ENCODE measurements at places on chromosomes 3 and 15.

GRCh38 chr15:27741226-27741860 lies 357.8 kb downstream of the OCA2 start:
- DNase-seq: no peak

DNA sequence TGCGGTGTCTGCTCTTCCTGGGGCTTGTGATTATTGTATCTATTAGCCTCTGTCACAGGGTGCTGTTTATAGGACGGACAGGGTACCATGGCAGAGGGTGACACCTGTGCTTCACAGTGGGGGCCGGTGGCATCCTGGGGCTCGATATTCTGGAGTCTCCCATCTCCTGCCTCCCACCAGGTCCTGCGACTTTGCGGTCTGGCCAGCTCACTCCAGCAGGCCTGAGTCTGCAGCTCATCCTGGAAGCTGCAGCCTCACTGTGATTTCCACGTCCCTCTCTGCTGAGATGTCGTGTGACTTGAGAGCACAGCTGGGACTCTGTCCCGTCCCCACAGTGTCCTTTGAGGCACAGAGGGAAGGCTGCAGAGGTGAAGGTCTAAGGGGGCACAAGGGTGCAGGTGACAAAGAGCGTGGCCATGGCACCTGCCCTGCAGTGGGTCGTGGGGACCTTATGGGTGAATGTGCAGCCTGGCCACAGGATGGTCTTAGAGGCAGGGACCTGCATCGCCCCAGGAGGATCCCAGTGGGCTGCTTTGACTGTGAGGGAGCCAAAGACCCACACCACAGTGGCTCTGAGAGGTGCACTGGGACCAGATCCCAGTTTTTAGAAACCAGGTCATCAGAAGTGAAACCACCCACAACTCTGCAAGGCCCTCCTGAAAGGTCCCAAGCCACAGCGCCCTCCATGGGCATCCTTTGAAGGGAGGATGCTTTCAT lies 172.8 kb downstream of the KLF13 start:
- no peak for DNase-seq

GRCh38 chr3:170689296-170689829 lies 103.5 kb upstream of the SLC7A14 start:
- DNase-seq: peak; percentile 50

DNA sequence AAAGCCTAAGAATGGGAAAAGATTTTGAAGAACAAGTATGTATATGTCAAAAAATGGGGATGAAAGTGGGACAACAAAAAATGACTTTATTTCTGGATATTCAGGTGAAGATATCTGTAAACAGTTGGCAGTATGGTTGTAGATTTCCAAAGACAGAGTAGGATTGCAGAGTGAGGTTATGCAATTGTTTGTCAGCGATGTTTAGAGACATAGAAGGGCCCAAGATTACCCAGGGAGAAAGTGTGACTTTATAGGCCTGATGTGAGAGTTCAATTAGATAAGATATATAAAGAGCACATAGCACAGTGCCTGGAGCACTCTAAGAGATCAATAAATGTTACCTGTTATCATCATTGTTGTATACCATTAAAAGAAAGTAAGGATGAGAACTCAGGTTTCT lies 319.8 kb downstream of the DOCK3 start:
- DNase-seq: no peak

GRCh38 chr3:188633206-188633605 lies 479.2 kb downstream of the LPP start:
- no peak for DNase-seq

- no peak for DNase-seq
These were observed 150.7 kb downstream of the GABRG3 start for GRCh38 chr15:27121672-27122071.

DNA sequence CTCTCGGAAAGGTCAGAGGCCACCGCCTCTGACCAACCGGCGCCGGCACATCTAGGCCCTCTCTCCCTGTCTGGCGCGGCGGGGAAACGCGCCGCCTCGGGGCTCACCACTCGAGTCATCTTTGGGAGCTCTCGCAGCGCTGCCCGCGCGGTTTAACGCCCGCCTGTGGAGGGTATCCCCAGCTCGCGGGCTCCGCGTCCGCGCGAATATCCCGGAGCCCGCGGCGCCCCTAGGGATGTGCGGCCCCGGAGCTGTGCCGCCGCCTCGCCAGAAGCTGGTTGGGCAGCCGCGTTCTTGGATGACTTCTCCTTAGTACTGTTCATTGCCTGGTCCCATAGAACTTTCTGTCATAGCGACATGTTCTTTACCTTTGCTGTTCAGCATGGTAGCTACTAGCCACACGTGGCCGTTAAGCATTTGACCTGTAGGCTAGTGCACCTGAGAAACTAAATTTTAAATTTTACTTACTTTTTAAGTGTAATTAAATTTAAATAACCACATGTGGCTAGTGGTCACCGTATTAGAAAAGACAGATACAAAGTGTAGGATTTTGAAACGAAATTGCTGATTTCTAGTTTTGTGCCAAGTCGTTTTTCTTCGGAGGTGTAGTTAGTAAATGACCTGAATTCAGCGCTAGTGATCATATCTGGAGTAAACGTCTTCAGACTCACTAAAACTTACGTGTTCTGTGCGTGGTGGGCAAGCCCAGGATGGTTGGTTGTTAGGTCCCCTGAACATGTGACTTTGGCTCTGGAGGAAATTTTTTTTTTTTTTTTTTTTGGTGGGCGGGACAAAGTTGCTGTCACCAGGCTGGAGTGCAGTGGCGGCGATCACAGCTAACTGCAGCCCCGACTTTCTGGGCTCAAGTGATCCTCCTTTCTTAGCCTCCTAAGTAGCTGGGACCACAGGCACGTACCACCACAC lies 835 bp downstream of the ARIH2 start:
- peak; percentile 16 for DNase-seq

DNA sequence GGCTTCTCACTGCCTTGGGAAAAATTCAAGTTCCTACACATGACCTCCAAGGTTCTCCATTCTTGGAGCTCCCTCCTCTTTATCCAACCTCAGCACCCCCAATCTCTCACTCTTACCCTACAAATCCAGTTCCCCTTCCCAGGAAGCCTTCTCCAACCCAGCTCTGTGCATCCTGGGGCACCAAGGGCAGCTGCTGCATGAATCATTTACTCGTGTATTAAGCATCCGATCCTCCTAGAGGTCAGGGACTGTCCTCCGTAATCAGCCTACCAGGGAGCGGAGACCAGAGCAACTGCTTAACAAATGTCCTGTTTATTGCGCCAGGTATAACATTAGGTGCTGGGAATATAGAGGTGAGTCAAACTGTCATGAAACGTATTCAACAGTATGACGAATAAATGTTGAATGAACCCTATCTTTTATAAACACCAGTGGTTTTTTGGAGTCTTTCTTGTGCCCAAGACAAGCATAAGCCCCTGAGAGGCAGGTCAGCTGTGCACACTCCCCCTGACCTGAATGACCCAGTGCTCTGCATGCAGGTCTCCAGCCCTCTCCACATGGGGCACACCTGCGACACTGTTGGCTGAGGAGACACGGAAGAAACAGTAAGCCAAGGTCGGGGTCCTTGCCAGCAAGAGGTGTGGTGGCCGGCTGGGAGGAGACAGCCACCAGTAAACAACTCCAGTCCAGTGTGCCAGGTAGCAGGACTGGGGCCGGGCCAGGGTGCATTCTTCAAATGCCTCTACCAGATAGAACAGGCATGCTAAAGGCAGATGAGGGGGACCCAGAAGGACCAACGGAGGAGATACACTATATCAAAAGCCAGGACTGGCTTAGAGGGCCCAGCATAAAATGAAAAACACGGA lies 27.6 kb downstream of the ANP32A start:
- no peak for DNase-seq

- DNase-seq: no peak
These were observed 380.0 kb downstream of the PDCD6IP start for GRCh38 chr3:34178415-34178814.

GRCh38 chr3:89032346-89033013 lies 74.9 kb upstream of the EPHA3 start:
- DNase-seq: no peak

DNA sequence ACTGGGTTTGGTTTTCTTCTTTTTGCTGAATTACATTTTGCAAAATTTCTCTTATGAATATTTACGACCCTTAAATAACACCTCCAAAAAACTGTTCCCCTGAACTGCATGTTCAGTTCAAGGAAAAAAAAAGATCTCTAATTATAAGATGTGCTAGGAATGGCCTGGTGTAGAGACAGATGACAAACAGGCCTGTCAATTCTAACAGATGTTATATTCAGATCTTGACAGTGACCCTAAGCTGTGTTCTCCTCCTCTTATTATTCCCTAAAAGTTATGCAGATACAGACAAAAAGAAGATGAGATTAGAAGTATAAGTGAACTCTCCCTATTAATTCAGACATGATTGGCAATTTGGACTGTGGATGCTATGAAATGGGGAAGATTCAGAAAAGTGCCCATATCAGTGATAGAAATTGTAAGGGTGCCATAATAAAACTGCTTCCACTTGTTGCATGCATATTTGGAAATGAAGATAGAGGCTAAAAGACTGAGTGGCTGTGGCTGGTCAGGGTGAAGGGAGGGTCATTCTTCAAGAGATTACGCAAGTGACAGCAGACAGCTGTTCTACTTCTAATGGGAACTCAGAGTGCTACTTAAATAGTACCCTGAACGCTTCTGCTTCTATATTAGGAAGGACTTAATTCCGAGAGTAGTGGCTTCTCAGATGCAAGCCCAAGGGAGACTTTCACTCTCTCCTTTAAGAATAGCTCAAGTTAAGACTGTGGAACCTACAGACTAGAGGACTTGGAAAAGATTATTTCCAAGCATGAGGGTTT lies 75.5 kb downstream of the ADAMTS9 start:
- no peak for DNase-seq

DNA sequence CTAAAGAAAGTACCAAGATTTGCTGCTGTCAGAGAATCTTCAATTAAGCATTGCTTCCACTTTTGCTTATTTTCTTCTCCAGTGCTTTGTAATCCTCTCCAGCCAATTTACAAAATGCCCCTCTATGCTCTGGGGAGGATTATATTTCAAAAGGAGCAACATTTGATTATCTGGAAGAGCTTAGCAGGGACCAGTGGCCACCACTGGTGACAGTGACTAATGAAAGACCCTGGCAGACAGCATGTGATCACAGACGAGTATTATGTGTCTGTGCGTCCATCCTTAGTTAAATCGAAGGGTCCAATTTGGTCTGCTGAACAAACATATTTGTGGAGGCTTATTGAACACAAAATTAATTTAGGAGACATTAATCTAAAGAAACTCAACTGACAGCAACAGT lies 152.6 kb downstream of the ZNF621 start:
- DNase-seq: no peak
